Inflammatory macrophage (primary cell): ENCODE measurements at places on chromosomes 4 and X.

- DNase-seq: peak; percentile 72
Observed at GRCh38 chr4:40316333-40316781, 18.8 kb upstream of the CHRNA9 start.

- DNase-seq: no peak
Observed at GRCh38 chrX:8867406-8867805, 66.2 kb upstream of the FAM9A start.

GRCh38 chr4:48195374-48195773 is 61.3 kb upstream of the TXK start:
- peak; percentile 33 for DNase-seq

DNA sequence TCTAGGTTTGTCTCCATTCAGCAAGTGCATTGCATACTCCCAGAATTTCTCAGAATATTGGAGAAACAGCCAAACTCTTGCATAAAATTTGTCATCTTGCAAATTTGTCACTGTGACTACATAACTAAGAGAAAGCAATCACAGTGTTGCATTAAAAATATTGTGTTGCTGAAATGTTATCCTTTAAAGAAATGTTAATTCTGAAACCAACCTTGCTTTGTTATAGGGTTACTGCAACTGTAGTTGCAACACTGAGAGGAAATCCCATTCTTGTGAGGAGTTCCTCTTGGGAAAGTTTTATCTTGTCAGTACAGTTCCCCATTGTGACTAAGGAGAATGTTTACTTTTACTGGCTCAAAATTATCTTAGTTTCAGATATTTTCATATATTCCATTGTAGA is 20.9 kb downstream of the CYBB start:
- DNase-seq: peak; percentile 79

- DNase-seq: no peak
Observed at GRCh38 chr4:74433043-74433442, 11.9 kb upstream of the AREG start.

DNA sequence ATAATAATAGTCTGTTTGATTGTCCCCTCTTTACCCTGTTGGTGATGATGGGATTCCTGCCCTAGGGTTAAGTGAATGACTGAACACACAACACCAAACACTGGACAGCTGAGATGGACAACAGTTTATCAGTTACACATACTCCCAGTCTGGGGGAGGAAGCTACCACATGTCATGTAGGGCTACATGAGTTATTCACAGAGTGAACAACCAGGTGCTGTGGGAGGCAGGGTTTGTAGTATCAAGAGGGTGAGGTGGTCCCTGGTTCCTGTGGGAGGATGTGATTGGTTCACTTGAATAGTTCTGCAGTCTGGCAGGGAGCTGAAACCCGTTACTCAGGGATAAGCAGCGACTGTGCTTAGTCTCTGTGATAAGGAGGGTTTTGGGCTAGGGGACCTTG is 88.8 kb upstream of the AP1S2 start:
- DNase-seq: no peak

- DNase-seq: no peak
Observed at GRCh38 chr4:150305995-150306394, 227.8 kb downstream of the DCLK2 start.

DNA sequence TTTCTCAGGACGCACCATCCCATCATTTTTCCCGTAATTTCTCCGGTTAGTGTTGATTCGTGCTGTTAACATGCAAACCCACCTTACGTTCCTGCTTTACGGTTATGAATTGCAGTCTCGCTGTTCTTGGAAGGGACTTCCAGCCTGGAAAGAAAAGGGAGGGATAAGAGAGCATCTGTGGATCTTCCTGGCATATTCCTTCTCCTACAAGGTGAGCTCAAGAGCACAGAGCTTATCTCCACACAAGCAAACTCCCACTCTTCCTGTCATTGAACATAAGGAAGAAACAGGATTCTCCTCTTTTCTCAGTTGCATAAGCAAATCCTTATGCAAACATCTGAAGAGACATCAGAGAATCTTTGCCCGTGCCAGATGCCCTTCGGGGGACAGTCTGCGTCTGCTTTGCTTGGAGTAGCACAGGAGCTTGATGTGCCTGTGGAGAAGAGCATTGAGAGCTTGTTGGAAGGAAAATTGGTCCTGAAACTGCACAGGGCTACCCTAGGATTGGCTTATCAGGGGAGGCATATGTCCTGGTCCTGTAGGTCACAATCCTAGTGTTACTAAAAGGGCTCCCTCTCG is 127.0 kb downstream of the ASMT start:
- no peak for DNase-seq

DNA sequence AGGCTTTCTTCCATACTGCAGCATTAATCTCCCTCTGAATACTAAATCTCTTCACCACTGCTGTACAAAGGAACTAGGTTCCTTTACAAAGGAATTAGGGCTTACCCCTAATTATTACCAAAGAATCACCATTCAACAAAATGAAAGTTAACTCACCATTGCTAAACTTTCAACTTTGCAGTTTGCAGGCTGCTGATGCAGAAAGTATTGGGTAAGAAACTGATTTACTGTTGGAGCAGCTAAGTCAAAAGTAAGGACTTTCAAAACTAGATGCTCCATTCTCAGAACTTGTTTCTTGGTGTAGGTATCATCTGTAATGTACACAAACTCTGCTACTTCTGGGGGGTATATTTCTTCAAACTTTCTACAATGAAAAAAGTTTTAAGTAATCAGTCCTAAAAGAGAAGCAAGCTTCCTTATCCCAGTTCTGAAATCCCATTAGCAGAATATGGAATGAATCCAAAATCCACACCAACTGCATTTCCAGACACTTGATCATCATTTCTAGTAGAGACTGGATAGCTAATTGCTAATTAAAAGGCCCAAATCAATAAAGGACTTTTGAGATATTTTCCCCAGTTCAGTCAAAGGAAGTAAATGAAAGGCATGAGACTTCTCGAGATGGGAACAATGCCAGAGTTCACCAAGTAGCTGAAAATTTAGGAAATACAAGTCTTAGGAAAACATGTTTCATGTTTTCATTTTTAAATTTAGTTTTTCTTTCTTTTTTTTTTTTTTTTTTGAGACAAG is 4.3 kb downstream of the CCNA2 start:
- DNase-seq: no peak

- DNase-seq: no peak
Observed at GRCh38 chrX:10709276-10709675, 88.9 kb upstream of the MID1 start.

DNA sequence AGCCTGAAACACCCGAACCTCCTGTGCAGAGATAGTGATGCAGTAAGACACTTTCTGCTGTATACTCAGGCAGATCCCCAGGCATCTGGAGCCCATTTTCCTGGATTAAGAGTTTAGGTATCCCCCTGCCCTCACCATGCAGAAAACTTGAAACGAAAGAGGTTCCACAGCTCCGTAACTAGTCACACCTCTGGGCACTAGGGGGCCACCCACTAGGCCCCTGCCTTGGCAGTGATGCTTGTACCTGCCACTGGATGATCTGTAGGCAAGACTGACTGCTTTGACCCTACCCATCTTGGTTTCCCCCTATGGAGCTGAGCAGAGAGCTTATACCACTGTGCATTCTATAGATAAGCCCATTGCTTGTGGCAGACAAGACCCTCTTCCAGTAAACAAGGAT is 940.6 kb downstream of the PCDH19 start:
- no peak for DNase-seq

DNA sequence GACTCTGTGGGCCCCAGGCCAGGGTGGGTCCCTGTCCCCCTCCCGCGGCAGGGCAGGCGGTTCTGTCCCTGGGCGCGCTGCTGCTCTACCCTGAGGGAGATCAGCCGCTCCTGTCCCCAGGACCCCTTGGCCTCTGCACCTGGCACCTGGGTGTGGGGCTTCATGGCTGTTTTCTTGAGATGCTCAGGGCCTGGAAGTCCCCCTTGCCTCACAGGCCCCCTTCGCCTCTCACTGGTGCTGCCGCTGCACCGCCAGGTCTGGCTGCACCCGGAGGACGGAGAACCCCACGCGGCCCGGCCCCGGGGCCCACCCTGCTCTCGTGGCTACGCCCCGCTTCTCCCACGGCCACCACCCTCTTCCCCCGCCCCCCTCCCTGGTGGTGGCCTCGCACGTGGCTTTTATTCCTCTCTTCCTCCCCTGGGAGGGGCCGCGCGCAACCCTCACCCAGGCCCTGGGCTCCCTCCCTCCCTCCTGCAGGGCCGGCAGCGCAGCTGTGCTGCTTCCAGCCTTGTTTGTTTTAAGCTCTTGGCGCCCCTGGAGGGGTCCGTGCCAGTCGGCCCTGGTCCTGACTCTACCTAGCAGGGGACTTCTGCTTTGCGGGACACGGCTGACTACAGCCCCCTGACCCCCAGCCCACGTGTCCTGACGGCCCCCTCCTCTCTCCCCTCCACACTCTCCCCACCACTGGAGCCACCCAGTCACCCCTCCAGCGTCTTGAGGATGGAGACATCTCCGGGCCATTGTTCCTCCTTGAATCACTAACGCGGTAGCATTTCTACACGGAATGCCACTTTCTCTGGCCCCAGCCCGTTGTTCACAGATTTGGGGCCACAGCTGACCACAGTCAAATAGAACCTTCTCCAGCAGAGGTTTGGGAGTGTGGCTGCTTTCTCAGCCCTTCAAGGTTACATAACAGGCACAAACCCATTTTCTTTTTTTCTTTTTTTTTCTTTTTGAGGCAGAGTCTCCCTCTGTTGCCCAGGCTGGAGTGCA is 20.6 kb upstream of the CLDN24 start:
- DNase-seq: peak; percentile 1

- DNase-seq: no peak
Observed at GRCh38 chr4:31088600-31089230, 368.5 kb downstream of the PCDH7 start.

DNA sequence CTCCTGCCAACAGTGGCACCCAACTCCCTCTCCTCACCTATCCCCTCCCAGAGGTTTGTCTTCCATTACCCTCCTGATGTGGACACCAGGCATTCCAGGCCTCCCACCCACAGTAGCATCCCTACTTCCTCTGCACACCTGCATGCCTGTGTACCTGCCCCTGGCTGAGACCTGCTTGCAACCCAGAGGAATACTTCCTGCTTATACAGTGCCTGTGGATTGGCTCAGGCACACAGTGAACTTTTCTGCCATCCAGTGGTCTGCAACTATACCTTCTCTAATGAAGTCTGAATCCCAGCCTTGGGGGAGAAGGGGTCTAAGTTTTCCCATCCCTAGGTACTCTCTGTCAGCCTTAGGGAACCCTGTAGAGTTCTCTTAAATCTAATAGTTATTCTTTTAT is 169.9 kb downstream of the IQCM start:
- no peak for DNase-seq
